CD4-positive, alpha-beta T cell treated with Interleukin-6 for 4 hours (primary cell): ENCODE measurements at places on chromosomes 13 and 19.
A peak's percentile ranks its signal among the peaks of the same experiment; 100 is the strongest.

DNA sequence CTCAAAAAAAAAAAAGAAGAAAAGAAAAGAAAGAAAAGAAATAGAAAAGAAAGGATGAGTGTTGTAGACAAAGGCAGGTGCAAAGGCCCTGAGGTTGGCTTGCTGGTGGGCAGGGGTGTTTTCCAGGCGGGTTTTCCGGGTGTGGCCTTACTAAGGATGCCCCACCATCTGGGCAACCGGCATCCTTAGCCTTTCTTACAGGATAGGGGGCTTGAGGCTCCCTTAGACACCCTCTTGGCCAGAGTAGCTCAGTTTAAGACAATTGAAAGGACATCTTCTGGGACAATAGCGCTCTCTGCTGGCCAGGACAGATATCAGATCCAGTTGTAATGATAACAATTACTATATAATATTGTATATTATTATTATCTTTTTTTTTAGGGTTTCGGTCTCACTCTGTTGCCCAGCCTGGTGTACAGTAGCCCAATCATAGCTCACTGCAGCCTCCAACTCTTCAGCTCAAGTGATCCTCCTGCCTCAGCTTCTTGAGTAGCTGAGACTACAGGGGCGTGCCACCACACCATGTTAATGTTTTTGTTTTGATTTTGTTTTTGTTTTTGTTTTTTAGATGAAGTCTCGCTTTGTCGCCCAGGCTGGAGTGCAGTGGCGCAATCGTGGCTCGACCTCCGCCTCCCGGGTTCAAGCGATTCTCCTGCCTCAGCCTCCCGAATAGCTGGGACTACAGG, 1.4 kb upstream of the QTRT1 start:
- peak; percentile 76 for DNase-seq

DNA sequence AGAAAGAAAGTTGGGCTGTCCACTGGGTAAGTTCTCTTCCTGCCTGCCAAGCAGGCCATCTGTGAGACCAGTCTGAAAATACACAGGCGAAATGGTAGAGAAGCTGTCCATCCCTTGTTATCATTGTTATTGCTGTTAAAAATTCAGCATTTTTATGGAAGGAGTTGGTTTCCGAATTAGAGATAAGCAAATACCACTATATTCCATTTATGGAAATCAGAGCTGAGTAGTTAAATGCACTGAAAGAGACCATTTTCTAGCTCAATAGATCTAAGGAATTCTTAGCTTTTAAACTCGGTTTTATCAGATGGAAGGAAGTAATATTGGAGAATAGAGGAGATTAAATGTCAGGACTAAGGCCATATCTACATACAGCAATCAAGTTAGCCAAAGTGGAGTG, 40.7 kb downstream of the MZT1 start:
- DNase-seq: no peak

- DNase-seq: no peak
These were observed 10.1 kb upstream of the INSL3 start for GRCh38 chr19:17831419-17831888.

- no peak for DNase-seq
These were observed 3.9 kb downstream of the WIZ start for GRCh38 chr19:15445807-15446376.

DNA sequence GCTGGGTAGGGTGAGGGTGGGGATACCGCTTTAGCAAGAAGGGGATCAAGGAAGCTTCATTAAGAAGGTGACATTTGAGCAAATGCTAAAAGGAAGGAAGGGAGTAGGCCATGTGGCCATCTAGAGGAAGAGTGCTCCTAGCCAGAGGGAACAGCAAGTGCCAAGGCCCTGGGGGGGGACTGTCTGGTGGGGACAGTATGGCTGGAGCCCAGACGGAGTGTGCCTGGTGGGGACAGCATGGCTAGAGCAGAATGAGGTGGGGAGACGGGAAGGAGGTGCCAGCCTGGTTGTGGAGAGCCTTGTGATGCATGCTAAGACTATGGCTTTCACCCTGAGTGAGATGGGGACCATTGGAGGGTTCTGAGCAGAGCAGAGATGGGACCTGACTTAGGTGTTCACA, 2.1 kb upstream of the TGFB1 start:
- DNase-seq: peak; percentile 9

GRCh38 chr13:28490061-28490460, 4.9 kb downstream of the FLT1 start:
- no peak for DNase-seq

- DNase-seq: peak; percentile 63
These were observed at the start of gene B3GNT3 for GRCh38 chr19:17794731-17795494. B3GNT3 (plus strand) TSS chr19:17795138; CDS start chr19:17807808, 12,670 bp downstream.

- no peak for DNase-seq
These were observed 8.8 kb upstream of the SWSAP1 start for GRCh38 chr19:11365557-11366117.

DNA sequence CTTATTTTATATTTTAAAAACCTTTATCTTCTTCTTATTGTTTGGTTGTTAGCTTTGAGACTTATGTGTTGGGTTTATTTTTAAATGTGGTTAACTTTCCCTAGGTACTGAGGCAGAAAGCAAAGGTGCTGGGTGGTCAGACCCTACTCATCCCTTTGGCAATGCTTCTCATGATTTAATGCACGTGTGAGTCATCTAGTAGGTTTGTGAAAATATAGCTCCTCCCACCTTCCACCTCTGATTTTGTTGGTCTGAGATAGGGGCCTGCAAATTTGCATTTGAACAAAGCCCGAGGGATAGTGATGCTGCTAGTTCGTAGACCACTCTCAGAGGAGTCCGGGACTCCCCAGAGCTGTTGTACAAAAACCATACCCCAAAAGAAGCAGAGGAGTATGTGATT, 771.3 kb upstream of the ARGLU1 start:
- DNase-seq: no peak

DNA sequence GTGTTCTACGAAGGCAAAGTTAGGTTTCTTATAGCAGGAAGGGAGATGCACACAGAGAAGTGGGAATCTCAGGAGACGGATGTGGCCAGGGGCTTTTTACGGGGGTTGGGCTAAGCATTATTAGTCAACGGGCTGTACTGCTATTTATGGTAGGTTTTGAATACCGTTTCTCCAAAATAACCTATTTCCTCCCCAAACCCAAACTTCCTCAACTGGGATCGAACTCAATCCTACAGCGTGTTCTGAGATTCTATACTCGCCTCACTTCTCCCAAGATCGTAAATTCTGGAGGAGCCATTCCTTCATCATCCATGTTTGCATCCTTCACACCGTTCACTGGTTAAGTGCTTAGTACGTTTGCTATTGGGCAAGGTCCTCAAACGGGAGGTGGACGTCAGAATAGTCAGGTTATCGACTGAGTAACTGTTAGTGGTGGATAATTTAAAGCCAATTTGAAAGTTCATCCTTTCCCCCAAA, 1.2 kb upstream of the TRIM13 start:
- no peak for DNase-seq

GRCh38 chr19:29539131-29539530, 13.3 kb downstream of the VSTM2B start:
- DNase-seq: no peak

DNA sequence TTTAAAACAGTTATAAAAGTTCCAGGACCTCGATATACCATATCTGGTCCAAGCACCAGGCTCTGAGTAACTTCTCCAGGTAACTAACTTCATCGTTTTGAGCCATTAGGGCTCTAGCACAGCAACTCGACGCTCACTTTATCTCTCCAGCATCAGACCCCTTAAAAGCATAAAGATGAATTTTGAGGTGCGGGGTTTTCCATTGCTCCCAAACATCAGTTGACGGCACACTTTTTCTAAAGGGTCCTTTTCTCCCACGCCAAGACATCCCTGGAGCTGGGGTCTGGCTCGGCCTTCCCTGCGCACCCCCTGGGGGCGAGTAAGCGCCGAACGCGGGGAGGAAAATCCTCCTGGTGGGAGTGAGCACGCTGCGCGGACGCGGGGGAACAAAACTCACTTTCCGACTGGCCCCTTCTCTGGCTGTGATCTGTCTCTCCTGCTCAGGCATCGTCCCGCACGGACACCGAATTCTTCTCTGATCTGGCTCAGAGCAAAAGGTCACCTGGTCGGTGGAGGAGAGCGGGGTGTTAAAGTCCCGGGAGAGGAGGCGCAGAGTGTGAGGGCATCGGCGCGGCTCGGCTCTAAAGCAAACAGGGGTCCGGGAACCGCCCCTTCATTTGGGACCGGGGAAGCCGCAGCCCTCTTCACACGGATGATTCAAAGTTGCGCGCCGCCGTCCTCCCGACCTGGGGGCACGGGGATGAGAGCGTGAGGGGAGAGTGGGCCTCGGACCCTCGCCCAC, at the start of gene ATP7B:
TSS of gene ATP7B (minus strand) at position 561 of the 742 bp plus-strand sequence. CDS start at position 448, 113 bp downstream.
- DNase-seq: peak; percentile 32

DNA sequence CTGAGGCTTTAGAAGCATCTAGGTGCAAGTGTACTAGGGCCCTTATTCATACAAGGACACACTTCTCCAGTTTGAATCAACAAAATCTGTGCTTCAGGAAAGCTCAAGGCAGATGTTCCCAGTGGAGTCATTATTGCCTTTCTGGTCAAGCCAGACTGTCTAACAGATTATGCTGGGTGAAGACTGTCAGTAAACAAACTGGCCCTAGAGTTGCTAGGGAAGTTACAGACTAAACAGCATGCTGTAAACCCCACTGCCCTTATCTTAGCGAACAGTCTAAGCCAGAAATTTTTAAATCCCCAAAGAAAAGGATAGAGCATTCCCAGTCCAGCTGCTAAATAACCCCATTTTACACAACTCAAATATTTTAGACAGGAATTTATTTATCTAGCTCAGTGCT, 1701.3 kb upstream of the PRR20A start:
- DNase-seq: no peak

DNA sequence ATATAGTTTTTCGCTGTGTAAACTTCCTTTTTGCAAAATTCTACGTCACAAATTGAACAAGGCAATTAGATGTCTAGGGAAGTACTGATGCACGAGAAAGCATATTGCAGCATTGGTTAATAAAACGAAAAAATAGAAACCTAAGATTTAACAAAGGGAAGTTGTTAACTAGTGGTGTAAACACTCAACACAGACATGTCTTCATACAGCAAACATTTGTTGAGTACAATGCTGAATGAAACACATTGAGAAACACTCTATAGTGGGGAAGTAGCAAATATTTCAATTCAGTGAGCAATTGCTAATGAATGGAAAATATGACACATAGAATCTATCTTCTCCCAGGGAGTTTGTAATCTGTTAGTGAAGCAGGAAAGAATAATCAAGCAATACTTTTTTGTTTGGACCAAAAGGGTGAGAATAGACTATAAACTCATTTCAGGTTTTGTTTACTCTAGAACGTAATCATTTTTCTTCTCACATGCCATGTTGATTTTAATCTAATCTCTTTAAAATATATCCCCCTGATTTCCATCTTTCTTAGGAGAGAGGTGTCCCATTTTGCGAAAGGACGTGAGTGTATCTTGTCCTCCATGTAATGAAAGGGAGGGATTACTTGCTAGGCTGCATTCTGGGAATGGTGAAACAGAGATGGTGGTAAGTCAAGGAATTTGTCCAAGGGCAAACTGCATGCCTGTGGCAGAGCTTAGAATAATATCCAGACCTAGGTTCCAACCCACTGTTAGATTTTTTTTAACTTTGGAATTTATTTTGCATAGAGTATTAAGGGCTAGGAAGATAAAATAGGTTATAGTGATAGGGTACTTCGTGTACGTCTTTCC, 1.7 kb upstream of the ANKRD10 start:
- DNase-seq: no peak

- DNase-seq: no peak
These were observed 192.5 kb downstream of the POSTN start for GRCh38 chr13:37406031-37406430.

- no peak for DNase-seq
These were observed 12.7 kb upstream of the NUMBL start for GRCh38 chr19:40703029-40703755.

DNA sequence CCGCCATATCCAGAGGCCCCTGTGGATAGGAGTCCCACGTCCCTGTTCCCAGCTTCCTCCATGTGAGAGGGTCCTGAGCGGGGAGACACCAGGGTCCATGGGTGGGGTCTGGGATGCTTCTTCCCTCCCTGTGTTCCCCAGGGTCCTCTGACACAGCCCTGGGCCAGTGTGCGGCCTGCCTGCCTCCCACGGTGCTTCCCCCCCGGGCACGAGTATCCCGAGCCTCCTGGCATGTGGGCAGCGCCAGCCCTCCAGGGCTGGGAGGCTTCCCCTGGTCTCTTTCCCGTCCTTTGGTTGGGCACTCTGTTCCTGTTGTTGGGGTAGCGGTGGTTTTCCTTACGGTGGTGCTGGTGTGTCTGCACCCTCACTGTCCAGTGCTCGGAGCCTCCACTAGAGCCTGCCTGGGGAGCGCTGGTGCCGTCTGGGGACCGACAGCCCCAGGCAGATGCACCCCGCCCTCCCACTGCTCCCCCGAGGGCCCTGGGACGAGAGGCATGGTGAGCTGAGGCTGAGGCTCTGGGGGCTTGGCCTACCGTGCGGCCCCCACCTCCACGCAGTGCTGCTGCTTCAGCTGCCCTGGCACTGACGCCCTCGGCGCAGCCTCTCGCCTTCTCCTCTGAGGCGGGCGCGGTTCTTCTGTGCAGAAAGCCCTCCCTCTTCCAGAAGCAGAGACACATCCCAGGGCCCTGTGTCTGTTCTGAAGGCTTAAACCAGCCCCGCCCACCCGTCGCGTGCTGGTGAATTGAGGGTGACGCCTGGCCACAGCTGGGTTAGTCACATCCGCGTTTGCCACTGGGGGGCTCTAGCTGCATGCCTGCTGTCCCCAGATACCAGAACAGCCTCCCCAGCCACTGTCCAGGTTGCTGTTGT, 27.9 kb downstream of the PLEKHJ1 start:
- DNase-seq: peak; percentile 33

- no peak for DNase-seq
These were observed 8.6 kb downstream of the NPAS1 start for GRCh38 chr19:47028195-47028601.

DNA sequence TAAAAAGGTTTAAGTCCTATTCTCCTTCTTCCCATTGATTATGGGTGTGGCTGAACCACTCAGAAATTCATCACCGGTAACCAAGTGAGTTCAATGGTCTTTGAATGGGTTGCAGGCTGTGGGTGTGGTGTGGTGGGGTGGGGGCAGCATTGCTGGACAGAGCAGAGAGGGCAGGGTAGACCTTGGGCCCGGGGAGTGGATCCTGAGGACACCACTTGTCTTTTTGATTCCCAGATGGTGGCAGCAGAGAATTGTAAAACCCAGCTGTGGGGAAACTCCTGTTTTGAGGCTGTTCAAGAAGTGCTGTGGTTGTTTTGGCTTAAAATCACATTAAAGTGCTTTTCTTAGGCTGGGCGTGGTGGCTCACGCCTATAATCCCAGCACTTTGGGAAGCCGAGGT, 45.8 kb upstream of the RGCC start:
- peak; percentile 53 for DNase-seq

DNA sequence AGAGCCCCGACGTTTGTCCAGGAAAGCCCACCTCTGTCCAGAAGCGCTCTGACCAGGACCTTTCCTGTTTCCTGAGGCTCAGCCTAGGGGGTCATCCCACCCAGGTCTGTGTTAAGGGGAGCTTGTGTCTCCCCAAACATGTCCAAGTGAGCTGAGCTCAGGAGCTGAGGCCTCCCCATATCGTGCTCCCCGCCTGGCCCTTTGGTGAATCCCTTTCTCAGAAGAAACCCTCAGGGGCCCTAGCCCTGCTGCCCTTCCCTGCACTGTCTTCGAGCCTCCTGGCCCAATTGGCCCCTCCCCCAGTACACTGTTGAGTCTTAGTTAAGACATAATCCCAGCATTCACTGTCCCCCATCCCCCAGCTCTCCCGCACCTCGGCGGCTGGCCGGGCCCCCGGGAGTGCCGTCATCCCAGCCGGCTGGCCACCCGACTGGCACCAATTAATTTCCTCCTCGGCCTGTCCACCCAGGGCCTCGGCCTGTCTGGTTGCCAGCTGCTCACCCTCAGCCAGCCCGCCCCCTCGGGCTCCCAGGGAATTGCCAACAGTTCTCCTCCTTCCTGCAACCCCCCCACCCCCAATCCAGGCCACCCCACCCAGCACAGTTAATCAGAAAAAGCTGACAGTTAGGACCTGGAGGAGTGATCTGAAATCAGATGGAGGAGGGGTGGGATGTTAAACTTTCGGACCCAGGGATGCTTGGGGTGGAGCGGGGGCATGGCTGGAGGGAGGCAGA, 13.6 kb downstream of the IER2 start:
- peak; percentile 60 for DNase-seq
